Left ventricle myocardium inferior (tissue), 1 donor: ENCODE measurements at places on chromosomes 11 and 22.

DNA sequence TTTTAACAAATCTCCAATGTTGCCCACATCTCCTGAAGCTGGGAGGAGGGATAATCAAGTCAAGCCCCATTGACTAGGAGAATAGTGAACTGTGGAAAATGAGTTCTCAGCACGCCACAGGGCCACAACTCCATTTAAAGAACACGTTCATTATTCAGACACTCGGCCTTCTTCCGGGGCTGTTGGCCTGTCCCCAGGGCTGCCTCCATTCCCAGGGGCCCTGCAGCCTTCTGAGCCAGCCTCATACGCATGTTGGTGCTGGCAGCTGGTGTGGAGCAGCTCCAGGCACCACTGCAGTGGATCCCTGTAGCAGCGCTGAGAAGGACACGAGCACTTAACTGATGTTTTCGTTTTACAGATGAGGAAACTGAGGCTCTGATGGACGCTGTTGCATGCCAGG is 87.5 kb upstream of the RCN1 start:
- no peak for DNase-seq

- DNase-seq, result peak; percentile 55
Observed at GRCh38 chr11:62547691-62548281, 1.2 kb upstream of the AHNAK start.

- DNase-seq, result no peak
Observed at GRCh38 chr11:134561331-134561720, 149.3 kb upstream of the B3GAT1 start.

GRCh38 chr22:17318817-17319216 is 50.4 kb upstream of the CECR2 start:
- DNase-seq, result no peak

- no peak for DNase-seq
Observed at GRCh38 chr11:100684101-100685065, 2.7 kb upstream of the ARHGAP42 start.

- DNase-seq, result peak; percentile 63
Observed at GRCh38 chr22:46007003-46007847, 30.3 kb upstream of the WNT7B start.

DNA sequence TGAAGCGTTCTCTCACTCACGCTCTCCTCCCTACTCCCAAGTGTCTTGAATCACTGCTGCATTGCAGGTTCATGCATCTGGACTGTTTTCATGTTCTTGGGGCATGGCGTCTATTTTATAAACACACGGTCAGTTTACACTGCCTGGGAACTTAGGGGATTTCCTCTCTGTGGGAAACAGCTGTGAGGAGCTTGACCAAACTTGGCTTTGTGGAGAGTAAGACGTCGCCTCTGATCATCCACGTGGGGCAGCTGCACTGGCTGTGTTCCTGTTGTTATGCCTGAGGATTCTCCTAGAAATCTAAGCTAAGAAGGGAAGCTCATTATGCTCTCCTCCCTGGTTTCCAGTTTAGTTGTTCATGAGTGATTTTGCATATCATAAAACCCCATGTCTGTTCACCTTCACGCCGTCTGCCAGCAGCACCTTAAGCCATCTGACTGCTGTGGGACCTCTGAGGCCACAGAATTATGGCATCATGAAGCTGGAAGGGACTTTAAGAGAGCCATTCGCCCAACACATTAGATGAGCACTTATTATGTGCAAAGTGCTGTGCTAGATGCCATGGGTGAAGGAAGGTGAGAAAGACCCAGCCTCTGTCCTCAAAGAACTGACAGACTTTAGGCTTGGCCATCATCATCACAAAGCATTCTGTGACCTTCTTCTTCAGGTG is 38.8 kb upstream of the POU2AF1 start:
- peak; percentile 47 for DNase-seq

GRCh38 chr11:122246874-122247273 is 130.9 kb upstream of the BLID start:
- DNase-seq, result no peak

DNA sequence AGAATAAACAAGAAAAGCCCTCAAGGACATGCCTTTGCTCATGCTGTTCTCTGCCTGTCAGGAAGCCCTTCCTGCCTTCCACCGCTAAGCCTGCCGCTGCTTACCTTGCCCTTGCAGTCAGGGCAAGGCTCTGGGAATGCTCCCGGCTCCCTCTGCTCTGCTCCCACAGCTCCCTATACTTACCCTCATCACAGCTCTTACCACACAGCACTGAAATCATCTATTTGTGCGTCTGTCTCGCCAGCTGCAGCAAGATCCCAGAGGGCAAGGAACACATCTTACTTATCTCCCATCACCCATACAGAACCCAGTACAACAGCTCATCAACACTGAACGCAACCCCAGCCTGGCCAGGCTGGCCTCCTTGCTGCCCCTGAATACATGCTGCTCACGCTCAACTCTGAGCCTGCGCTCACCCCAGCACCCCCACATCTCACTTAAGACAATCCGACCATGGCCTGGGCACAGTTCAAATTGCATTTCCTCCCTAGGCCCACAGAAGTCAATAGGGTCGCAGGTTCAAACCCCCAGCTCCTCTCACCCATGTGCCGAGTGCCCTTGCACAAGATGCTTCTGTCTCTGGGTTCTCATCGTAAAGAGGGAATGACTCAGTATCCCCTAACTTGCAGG is 161.8 kb downstream of the IGLL1 start:
- DNase-seq, result no peak

- DNase-seq, result no peak
Observed at GRCh38 chr22:50247748-50248147, 2.9 kb upstream of the TUBGCP6 start.
